Melanocyte of skin (primary cell): ENCODE measurements at places on chromosomes 1 and 21. TPM values are rescaled to one million over a fixed set of nuclear protein-coding genes. Genes with fewer than 3 reads are reported as not detected.

CAPN8 gene
- total RNA-seq = 0.34 TPM in 1 of 2 replicates, not detected in the other

KRTAP6-1 gene
- not detected in 2 replicates for total RNA-seq

ABCG1 gene
- under 0.01 and 0.73 TPM in 2 replicates for total RNA-seq

WNT3A gene
- not detected in 2 replicates for total RNA-seq

CITED4 gene
- total RNA-seq = 0.34 and 1.1 TPM in 2 replicates

TRIM63 gene
- total RNA-seq = 90.5 and 104 TPM in 2 replicates

SAMD11 gene
- total RNA-seq = under 0.01 TPM in 1 of 2 replicates, not detected in the other

PLA2G2A gene
- total RNA-seq = not detected in 2 replicates

PROX1 gene
- 0.31 and 0.33 TPM in 2 replicates for total RNA-seq

PAQR7 gene
- total RNA-seq = 5.9 and 7.6 TPM in 2 replicates

FNDC10 gene
- total RNA-seq = 7.3 and 9.9 TPM in 2 replicates

TNFAIP8L2 gene
- total RNA-seq = not detected in 2 replicates

MMP23B gene
- total RNA-seq = 0.34 TPM in 1 of 2 replicates, not detected in the other

VWA5B1 gene
- total RNA-seq = not detected in 2 replicates

SYDE2 gene
- 2.4 and 7.3 TPM in 2 replicates for total RNA-seq

ADAMTS5 gene
- under 0.01 and 0.73 TPM in 2 replicates for total RNA-seq

ZFYVE9 gene
- total RNA-seq = 22.7 and 34.5 TPM in 2 replicates

VAV3 gene
- 1.0 and 1.1 TPM in 2 replicates for total RNA-seq

ARHGEF16 gene
- not detected in 2 replicates for total RNA-seq

UBL4B gene
- not detected in 2 replicates for total RNA-seq

MYCL gene
- total RNA-seq = under 0.01 and 0.15 TPM in 2 replicates

BRDT gene
- total RNA-seq = not detected in 2 replicates

DDR2 gene
- total RNA-seq = 57.3 and 70.0 TPM in 2 replicates

C1orf105 gene
- not detected in 2 replicates for total RNA-seq

SLC22A15 gene
- total RNA-seq = 6.3 and 9.3 TPM in 2 replicates

TRNP1 gene
- 7.7 and 10.8 TPM in 2 replicates for total RNA-seq

CA6 gene
- total RNA-seq = not detected in 2 replicates

CD1B gene
- total RNA-seq = not detected in 2 replicates

ACKR1 gene
- total RNA-seq = under 0.01 and 0.15 TPM in 2 replicates

BEND5 gene
- 0.73 and 1.0 TPM in 2 replicates for total RNA-seq
